Articular chondrocyte of knee joint (primary cell): ENCODE measurements at places on chromosomes 6 and 20. TPM values are rescaled to one million over a fixed set of nuclear protein-coding genes. Genes with fewer than 3 reads are reported as not detected.

GMPR gene
- 4.2 and 4.9 TPM in 2 replicates for total RNA-seq

SOX4 gene
- 39.6 and 41.2 TPM in 2 replicates for total RNA-seq

RPRD1B gene
- 25.6 and 28.9 TPM in 2 replicates for total RNA-seq

STMND1 gene
- total RNA-seq = not detected in 2 replicates

MTFR2 gene
- total RNA-seq = 2.0 and 3.1 TPM in 2 replicates

CDSN gene
- not detected in 2 replicates for total RNA-seq

AIF1 gene
- total RNA-seq = not detected in 2 replicates

SRSF6 gene
- 71.2 and 75.0 TPM in 2 replicates for total RNA-seq

SLC17A9 gene
- 6.7 and 6.9 TPM in 2 replicates for total RNA-seq

CENPW gene
- total RNA-seq = 9.1 and 11.3 TPM in 2 replicates

PBOV1 gene
- not detected in 2 replicates for total RNA-seq

OR2H1 gene
- total RNA-seq = not detected in 2 replicates

GATA5 gene
- not detected in 2 replicates for total RNA-seq

C20orf144 gene
- 0.13 TPM in 1 of 2 replicates, not detected in the other for total RNA-seq

TSHZ2 gene
- total RNA-seq = under 0.01 and 0.43 TPM in 2 replicates

PAK5 gene
- total RNA-seq = not detected in 2 replicates

SLC29A1 gene
- total RNA-seq = 25.9 and 29.4 TPM in 2 replicates

FAM184A gene
- 0.65 and 1.8 TPM in 2 replicates for total RNA-seq

ARG1 gene
- total RNA-seq = not detected in 2 replicates

NXT1 gene
- 12.0 and 16.8 TPM in 2 replicates for total RNA-seq

OR2H2 gene
- total RNA-seq = not detected in 2 replicates

ZSCAN16 gene
- total RNA-seq = 1.8 and 3.6 TPM in 2 replicates

LPIN3 gene
- total RNA-seq = 11.0 and 11.5 TPM in 2 replicates

NOL4L gene
- total RNA-seq = 9.7 and 9.8 TPM in 2 replicates

LY6G6F gene
- not detected in 2 replicates for total RNA-seq

SMIM8 gene
- 10.2 and 11.0 TPM in 2 replicates for total RNA-seq

FLRT3 gene
- total RNA-seq = 0.13 and 0.32 TPM in 2 replicates

GPANK1 gene
- total RNA-seq = 17.0 and 17.1 TPM in 2 replicates

TULP4 gene
- total RNA-seq = 160 and 165 TPM in 2 replicates

RAB32 gene
- 123 and 133 TPM in 2 replicates for total RNA-seq

SNAP91 gene
- total RNA-seq = 0.32 and 0.52 TPM in 2 replicates

STX11 gene
- total RNA-seq = 0.91 and 1.5 TPM in 2 replicates

CDH26 gene
- total RNA-seq = 0.26 and 0.32 TPM in 2 replicates

KHDRBS2 gene
- total RNA-seq = not detected in 2 replicates

CDH22 gene
- not detected in 2 replicates for total RNA-seq

MMS22L gene
- 12.7 and 18.8 TPM in 2 replicates for total RNA-seq

RSPO3 gene
- 17.8 and 19.3 TPM in 2 replicates for total RNA-seq

IP6K3 gene
- not detected in 2 replicates for total RNA-seq

FAM229B gene
- 18.8 and 21.2 TPM in 2 replicates for total RNA-seq

NKX2-2 gene
- not detected in 2 replicates for total RNA-seq
